ENCODE measurements at places on chromosomes 4 and X.

DNA sequence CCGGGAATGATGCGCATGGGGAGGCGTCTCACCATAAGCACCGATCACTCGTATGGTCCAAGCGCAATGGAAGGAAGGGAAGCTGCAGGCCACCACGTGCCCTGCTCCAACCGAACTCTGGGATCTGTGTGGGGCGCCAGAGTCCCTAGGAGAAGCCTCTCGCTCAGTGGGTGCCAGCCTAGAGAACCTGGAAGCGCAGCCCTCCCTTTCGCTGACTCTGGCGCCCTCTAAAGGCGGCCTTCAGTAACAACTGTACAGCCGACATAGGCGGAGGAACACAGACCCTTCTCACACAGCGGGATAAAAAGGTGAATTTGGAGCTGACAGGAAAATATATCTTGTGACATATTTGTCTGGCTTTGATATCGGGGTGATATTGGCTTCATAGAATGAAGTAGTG lies 76.0 kb downstream of the INTS6L start:
- no peak for DNase-seq

- no peak for DNase-seq
Observed at GRCh38 chr4:5812506-5813229, 80.2 kb downstream of the CRMP1 start.

DNA sequence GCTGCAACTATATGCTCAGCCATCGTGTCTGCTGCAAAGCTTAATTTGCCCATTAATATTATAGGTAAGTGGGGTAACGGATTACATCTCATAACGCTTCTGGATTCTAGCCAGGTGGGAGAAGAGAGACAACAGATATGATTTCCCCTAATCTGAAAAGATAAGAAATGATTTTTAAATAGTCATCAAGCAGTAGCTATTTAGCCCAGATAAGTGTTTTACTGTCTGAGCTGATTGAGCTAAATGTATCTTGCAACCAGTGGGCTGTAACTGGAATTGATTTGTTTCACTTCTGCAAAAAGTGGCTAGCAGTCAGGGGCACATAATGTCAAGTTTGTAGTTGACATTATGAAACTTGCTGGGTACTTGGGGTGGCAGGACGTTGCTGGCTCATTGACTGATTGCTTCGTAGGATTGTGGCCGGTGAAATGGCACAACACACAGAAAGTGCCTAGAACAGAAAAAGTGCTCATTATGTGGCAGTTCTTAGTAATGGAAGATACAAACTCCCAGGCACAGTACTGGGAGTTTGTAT lies 18.5 kb downstream of the LAP3 start:
- no peak for DNase-seq

GRCh38 chrX:51598899-51599298 lies 19.8 kb downstream of the CENPVL3 start:
- no peak for DNase-seq

- DNase-seq, result no peak
Observed at GRCh38 chrX:9369802-9370291, 95.0 kb upstream of the TBL1X start.

DNA sequence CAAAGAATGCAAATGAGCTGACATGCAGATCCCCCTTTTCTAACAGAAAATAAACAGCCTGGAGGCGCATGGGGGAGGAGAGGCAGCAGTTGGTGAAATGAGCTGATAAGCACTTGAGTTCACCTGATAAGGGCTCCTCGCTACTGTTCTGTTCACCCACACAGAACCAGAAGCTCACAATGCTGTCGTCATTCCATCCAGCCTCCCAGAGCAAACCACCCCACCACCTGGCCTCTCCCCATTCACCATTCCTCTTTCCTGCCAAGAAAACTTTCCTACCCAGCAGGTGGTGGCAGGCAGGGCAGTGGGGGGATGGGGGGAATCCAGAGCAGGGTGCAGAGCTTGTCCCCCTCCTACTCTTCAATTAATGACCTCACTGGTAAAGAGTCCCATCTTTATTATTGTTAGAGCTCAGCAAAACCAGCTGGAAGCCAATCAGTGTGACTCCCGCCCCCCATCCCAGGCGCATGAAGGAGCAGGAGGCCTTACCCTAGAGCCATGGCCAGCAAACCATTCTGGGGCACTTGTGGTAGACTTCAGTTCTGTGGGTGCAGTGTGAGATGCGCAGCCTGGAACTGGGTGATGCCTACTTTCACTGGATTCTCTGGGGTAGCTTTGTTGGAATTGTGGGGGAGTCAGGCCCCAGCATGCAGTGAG lies 350.3 kb downstream of the ZIC3 start:
- DNase-seq, result no peak
